ENCODE measurements at places on chromosomes 1 and 21. TPM values are rescaled to one million over a fixed set of nuclear protein-coding genes. Genes with fewer than 3 reads are reported as not detected.

GRCh38 chr1:30701258-30701633, 22.1 kb downstream of the MATN1 start:
- H3K4me3 ChIP-seq = no peak overlapping the region
- H3K36me3 ChIP-seq = no peaks in the 10 kb centered on the region
- H3K27me3 ChIP-seq = no peaks in the 10 kb centered on the region
- no peak overlapping the region for H3K27ac ChIP-seq
- DNase-seq = no peak

DNA sequence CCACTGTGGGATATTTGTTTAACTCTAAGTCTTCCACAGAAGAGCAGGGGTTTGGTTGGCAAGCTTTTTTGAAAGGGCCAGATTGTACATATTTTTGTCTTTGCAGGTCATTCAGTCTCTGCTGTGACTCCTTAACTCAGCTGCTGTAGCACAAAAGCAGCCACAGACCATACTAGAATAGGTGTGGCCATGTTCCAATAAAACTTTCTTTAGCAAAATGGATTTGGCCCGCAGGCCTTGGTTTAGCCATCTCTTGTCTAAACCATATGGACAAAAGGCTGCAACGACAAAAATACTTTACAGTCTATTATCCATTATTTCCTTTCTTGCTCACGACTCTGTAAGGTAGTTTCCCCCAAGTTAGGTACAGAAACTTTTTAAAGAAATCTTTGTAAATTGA, 60.5 kb downstream of the ESRRG start:
- no peak overlapping the region for H3K27ac ChIP-seq
- no peak for DNase-seq
- no peaks in the 10 kb centered on the region for H3K27me3 ChIP-seq
- H3K36me3 ChIP-seq = no peaks in the 10 kb centered on the region
- no peaks in the 10 kb centered on the region for H3K4me1 ChIP-seq

DNA sequence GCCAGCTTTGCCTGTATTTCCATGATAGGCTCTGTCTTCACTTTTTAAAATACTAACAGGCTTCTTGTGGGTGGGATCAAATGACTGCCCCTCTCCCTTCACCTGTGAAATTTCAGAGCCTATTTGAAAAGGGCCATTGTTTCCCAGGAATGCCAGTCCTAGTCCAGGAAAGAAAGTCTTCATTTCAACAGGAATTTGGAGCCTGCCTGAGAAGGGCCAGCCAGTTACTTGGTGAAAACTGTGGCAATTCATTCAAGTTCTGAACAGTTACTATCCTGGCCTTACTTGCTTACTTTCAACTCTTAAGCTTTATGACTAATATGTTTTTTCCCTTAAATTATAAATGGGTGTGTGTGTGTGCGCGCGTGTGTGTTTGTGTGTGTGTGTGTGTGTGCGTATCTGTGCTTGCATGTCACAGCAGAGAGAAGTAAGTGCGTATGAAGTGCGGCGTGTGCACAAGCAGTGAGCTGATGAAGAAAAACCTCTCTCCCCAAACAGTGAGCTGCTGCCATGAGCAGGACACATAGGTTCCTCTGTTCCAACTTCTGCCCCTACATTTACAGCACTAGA, 67.5 kb upstream of the RNPC3 start:
- H3K27me3 ChIP-seq = no peaks in the 10 kb centered on the region
- no peak overlapping the region for H3K27ac ChIP-seq
- no peak overlapping the region for H3K4me3 ChIP-seq
- no peaks in the 10 kb centered on the region for H3K36me3 ChIP-seq
- no peak for DNase-seq

DNA sequence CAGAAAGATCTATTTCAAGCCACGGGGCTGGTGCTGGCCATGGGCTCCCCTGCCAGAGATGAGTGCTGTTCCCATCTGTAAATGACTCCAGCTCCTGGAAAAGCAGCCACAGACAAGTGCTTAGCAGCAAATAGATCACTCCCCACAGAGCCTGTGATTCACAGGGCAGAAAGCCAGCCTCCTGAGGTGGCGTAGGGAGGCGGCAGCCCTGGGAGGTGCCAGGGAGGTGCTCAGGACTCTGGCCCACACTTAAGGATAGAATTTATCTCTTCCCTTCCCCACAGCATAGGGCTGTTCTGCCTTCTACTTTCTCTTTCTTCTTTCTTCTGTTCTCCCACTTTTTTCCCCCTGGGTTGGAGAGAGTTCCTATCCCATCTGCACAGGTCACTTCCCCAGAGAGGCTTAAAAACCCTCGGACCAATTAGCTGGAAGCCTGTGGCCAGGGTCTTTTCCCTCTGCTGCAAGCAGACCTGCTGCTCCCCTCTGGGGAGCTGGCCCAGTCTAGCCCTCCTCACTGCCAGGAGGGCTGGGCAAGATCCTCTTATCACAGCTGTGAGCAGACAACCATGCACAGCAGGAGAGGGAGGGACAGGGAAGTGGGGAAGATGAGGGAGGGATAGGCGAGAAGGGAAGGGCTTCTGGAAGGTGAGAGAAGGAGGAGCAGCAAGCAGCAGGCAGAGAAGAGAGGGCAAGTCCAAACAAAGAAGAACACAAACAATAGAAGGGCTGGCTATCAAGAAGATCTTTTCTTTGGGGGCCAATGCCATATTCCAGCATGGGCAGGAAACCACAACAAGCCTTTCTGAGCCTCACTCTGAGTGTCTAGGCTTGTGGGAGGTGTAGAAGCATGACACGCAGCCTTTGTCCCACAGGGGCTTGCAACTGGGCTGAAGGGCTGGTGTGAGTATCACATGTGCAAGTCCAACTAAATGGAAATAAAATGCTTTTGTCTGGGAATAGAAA, 41.0 kb downstream of the KCND3 start:
- no peaks in the 10 kb centered on the region for H3K36me3 ChIP-seq
- no peak overlapping the region for H3K27ac ChIP-seq
- no peak for DNase-seq
- no peak overlapping the region for H3K4me3 ChIP-seq
- H3K27me3 ChIP-seq = peaks cover 7% of the 10 kb centered on the region

SMPDL3B gene
- total RNA-seq = 0.41 TPM

CFHR1 gene
- not detected for total RNA-seq

SMIM12 gene
- 52.8 TPM for total RNA-seq

All from activated T-cell treated with anti-CD3 and anti-CD28 coated beads, Interleukin-2, amount 50 U/mL, for 72 hours (primary cell).